Urothelium cell line (cell line): ENCODE measurements at places on chromosomes 3 and 15.

GRCh38 chr15:90231028-90232017, 2.4 kb downstream of the CIB1 start:
- DNase-seq, result no peak

DNA sequence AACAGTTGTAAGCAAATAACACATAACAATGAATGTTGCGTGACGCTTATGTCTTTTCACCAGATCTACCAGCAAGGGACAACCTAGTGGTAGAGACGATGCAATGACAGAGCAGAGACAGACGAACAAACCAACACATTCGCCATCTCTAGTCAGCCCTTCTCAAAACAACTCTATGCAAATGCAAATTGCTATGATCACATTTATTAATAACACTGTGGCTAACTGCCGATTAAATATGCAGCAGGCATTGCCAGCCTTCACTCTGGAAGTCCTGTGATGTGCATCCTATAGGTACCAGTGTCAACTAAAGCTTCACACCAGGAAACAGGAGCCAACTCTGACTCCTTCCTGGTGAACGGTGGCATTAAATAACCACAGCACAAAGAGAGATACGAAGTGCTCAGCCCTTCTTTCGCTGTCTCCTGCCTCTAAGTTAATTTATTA, 94.2 kb downstream of the FOXP1 start:
- DNase-seq, result no peak

DNA sequence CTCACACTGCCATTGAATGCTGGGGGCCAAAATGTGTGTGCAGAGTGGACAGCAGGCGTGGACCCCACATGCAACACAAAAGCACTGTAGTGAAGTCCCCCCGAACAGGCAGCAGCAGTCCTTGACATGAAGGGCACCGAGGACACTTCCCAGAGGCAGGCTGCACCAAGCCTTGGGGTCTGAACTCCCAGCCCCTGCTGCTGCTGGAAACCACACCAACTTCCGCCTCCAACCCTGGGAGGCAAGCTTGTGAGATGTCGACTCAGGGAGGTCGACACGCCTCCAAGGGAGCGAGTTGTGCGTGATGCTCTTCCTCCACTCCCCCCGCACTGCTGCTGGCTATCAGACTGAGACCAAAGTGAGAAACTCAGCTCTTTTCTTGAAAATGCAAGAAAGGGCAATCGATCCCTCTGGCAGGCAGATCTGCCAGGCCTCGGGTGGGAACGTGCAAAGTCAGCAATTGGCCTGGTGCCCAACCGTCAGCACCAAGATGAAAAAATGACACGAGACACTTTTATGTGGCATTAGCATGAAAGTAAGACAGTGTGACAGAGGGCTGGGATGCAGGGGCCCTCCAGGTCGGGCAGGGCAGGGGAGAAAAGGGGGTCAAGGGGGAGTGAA, 43.6 kb downstream of the WHAMM start:
- DNase-seq, result no peak

GRCh38 chr3:197201791-197202452, 96.5 kb downstream of the DLG1 start:
- no peak for DNase-seq

DNA sequence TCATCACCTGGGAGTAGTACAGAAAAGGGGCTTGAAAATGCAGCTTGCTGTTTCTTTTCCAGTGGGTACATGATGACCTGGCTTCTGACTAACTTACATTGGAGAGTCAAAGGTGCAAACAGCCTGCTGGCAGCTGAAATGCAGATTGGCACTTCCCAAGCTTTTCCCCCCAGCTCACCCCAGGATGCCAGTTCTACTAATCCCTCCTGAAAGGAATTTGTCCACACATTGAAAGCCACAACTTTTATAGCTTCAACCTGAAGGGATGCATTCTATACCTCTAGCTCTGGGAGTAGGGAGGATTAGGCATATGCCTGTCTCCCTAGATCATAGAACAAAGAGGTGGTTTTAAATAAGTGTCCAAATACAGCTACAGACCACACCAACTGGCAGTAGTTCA, 281.7 kb downstream of the EFHB start:
- no peak for DNase-seq

DNA sequence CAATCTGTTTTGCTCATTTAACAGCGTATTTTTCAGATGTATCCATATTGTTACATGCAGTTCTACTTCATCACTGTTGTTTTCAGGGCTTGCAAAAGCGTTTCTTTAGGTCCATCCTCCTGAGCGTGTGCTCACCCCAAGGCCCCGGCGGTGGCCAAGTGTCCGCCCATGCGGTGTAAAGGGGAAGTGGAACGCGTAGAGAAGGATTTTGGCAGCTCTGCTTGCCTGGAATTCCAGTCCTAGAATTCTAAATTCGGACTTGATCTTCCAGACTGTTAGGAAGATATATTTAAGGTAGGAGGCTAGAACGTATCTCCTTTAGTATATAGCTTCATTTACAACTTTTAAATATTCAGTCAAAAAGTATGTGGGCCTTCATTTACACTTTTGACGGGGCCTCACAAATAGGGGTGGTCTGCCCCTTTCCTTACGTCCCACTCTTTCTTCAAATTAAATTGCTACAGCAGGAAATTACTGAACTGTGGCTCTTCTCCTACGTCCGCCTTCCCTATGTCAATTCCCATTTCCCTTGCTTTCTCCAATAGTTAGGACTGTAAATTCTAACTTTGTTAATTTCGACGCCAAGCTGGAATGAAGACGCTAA, 609 bp upstream of the TBC1D23 start:
- DNase-seq, result peak; percentile 38

DNA sequence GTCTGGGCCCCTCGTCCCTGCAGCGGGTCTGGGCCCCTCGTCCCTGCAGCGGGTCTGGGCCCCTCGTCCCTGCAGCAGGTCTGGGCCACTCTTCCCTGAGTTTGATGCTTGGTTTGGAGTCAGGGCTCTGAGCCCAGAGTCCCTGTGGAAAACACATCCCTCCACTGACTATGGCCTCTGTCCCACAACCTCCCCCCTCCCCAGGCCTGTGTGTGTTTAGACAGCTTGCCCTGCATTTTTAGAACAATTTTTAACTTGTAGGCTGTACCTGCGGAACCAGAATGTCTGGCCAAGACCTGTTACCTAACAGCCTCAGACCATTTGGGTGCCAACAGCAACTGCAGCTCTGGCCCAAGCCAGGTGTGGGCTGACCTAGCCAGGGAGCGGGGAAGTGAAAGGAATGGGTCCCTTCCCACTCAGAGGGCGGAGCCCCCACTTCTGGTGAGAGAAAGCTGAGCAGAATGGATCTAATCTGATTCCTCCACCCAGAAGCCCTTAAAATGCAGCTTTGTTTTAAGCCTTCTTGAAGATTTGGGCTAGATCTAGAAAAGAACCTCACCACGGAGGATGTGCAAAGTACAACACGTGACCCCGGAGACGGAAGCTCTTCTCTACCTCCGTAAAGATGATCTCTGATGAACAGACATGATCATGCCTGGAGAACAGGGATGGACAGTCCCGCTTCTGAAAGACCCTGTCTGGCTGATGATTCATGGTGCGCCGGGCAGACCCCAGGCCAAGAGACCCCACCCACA, 60.5 kb upstream of the TFRC start:
- DNase-seq, result no peak

GRCh38 chr15:92904722-92905571, 4.8 kb downstream of the CHD2 start:
- DNase-seq, result no peak

GRCh38 chr15:99681990-99682389, 51.2 kb downstream of the LYSMD4 start:
- DNase-seq, result no peak

- DNase-seq, result no peak
These were observed 157.4 kb downstream of the AGBL1 start for GRCh38 chr15:86237111-86237500.

DNA sequence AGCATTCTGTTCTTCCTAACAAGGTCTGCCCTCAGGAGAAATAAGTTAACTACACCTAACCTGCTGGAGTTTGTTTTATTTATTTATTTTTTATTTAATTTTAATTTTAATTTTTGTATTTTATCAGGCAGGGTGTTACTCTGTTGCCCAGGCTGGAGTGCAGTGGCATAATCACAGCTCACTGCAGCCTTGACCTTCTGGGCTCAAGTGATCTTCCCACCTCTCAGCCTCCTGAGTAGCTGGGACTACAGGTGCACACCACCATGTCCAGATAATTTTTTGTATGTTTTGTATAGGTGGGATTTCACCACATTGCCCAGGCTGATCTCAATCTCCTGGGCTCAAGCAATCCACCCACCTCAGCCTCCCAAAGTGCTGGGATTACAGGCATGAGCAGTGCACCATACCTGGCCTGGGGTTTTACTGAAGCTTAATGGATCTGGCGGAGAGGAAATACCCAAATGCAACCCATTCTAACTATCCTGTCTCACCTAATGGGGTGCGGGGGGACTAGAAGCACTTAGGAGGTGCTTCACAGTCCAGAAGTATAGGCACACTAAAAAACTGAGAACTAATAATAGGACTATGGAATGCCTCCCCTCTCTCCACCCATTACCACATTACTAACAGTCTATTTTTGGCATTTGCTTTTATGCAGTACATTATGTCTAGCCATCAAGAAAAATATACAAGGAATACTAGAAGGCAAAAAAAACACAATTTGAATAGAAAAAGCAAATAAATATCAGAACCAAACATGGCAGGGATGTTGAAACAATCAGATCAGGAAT, 61.4 kb downstream of the TTBK2 start:
- DNase-seq, result no peak

- no peak for DNase-seq
These were observed 45.8 kb downstream of the SMAD3 start for GRCh38 chr15:67110958-67111864.

DNA sequence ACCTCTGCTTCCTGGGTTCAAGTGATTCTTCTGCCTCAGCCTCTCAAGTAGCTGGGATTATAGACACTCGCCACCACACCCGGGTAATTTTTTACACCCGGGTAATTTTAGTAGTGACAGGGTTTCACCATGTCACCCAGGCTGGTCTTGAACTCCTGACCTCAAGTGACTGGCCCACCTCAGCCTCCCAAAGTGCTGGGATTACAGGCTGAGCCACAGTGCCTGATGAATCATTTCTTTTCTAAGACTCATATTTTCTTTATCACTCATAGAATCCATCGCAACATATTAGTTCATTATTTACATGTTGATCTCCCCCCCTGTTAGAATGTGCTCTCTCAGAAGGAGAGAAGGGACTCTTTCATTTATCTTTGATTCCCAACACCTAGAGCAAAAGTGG, 109.5 kb upstream of the PTPRG start:
- no peak for DNase-seq

- DNase-seq, result no peak
These were observed 84.8 kb downstream of the SERPINI1 start for GRCh38 chr3:167820102-167820865.

- DNase-seq, result no peak
These were observed 20.9 kb downstream of the OSBPL10 start for GRCh38 chr3:31959951-31960792.

DNA sequence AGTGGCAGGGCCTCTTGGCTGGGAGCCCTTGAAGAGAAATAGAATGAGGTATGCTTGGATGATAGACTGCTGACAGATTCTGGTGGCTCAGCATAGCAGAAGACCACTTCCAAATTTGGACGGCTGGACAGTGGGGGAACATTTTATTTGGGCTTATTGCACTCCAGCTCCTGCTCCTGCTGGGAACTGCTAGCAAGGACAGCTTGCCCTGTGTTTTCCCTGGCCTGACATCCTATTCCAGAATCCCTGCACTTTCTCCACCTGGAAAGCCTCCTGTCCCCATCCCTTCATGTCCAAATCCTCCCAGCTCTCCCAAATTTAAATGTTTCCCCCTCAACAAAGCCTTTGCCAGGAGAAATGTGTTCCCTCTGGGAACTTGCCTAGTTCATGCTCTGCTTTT, 9.8 kb upstream of the COLQ start:
- no peak for DNase-seq

DNA sequence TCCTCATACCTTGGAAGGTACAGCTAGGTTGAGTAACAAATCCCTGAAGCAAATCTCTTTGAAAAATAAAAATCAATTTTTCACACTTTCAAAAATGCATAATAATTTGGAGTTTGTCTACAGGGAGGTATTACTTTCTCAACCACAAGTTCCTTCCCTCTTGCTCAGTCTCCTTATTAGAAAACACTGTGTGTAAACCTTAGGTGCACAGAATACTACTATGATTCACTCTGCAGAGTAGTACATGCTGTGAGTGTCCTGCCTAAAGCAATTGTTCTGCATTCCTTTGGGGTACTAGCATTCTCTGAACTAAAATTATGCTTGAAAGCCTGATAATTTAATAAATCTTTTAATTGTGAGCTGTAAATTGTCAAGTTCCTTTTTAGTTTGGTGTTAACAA, 115.9 kb upstream of the EPHA3 start:
- DNase-seq, result no peak

DNA sequence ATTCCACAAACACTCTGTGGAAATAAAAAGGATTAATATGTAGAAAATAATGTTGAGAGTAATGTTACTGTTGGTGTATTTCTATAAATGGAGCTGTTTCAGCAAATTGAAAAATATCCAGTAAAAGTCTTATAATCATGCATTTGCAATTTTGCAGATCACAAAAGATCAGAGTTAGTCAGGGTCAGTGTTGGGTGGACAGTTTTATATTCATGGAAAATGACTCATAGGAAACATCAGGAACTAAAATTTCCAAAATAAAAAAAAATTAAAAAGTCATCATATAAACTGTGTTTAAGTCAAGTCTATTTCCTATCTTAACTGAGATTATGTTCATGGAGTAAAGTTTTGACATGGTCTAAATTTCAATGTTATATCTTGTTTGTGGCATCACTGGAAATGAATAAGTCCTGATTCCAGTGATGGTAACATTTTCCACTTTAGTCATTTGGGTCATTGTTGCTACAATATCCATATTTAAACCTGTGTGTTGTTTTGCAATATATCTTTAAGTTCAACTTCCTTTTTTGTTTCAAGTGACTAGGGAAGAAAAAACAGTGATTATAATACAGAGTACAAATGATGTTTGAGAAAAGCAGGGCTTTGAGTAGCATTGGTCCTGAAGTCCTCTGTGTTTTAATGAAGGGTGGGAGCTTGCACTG, 37.8 kb downstream of the MITF start:
- no peak for DNase-seq

DNA sequence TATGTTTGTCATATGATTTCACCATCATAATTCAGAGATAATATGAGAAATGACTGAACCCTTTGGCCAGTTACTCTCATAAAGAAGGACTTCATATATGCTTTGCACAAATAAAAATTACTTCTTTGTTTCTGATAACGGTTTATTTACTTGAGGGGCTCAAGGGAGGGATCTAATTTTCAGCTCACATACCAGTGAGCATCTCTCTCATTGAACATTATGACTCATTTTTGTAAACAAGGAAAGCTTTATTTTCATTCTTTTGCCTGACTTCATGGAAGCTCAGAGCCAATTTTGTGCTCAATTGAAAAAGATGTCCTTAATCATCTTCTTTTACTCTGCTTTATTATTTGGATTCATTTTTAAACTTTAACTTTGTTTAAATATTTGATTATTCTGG, 5.8 kb downstream of the NLGN1 start:
- DNase-seq, result no peak

GRCh38 chr15:86555939-86556338, 476.3 kb downstream of the AGBL1 start:
- no peak for DNase-seq

- no peak for DNase-seq
These were observed 631.7 kb upstream of the CCDC54 start for GRCh38 chr3:106745344-106746168.

GRCh38 chr15:81184188-81184587, 12.5 kb upstream of the IL16 start:
- no peak for DNase-seq

GRCh38 chr3:27488821-27489220, 4.6 kb upstream of the SLC4A7 start:
- DNase-seq, result no peak
